CD4-positive, CD25-positive, alpha-beta regulatory T cell (primary cell): ENCODE measurements at places on chromosomes 7 and 10.

DNA sequence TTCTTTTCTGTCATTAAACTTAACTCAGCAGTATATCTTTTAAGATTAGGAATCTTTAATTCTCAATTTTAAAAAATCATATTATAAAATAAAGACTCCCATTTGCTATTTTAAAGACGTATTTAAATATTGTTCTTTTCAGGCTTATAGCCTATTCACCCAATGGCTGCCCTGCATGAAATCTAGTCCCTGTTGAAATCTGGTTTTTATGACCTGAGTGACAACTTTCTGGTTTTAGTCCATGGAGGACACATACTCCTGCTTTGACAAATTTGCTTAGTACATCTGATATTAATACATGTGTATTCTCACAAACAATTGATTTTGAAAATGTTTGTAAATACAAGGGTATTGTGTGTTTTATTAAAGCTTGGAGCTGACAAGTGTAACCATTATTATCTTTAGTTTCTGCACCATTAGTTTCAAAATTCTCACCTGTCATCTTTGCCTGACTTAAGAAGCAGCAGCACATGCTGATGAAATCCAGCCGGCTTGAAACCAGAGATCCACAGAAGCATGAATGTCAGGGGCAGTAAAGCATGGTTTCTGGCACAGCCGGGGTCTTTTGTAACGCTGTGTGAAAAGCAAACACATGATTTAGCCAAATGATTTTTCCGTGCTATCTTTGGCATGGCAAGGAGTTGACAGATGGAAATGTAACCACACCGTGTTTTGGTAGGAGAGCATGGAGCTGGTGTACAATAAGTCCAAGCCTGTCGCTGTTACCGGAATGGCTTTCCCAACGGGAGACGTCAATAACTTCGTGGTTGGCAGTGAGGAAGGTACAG, 262.8 kb downstream of the DYNC1I1 start:
- no peak for DNase-seq

GRCh38 chr7:84546403-84546802, 351.8 kb upstream of the SEMA3A start:
- no peak for DNase-seq

GRCh38 chr7:150404172-150404804, 25.2 kb downstream of the ZNF775 start:
- peak; percentile 33 for DNase-seq

- DNase-seq = no peak
Observed at GRCh38 chr7:24825931-24826661, 68.8 kb upstream of the GSDME start.

GRCh38 chr7:34236057-34236456, 330.7 kb downstream of the BMPER start:
- no peak for DNase-seq

DNA sequence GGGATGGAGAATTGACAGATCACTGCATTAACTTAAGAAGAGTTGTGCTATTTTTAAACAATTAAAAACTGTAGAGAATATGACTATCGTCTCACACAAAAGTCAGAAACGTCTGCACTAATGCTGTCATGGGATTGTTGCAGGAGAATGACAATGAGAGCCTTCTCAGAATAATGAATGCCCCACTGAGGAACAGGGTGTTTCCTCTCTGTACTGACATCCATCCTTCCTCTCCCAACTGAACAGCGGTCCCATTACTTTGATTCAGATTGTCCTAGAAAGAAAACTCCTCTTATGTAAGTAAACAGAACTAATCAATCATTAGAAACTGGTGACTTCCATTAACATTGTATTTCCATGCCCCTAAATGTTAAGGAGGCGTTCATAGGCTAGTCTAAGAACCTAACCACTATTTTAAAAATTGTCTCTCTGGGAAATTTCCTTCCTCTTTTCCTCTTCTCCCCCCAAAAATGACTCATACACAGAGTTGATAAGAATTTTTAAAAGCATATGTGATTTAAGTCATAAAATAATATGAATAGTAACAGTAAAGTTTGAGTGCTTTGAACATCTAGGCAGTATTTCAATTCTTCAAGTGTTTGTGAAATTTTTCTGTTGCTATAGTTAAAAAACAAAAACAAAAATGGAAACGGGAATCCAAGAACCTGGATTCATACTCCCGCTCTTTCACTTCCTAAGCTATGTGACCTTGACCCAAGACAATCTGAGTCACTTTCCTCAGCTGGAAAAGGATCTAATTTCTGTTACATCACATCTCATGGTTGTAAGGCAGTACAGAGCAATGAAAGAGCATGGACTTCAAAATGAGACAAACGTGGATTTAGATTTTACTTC, 12.7 kb upstream of the MACC1 start:
- no peak for DNase-seq

DNA sequence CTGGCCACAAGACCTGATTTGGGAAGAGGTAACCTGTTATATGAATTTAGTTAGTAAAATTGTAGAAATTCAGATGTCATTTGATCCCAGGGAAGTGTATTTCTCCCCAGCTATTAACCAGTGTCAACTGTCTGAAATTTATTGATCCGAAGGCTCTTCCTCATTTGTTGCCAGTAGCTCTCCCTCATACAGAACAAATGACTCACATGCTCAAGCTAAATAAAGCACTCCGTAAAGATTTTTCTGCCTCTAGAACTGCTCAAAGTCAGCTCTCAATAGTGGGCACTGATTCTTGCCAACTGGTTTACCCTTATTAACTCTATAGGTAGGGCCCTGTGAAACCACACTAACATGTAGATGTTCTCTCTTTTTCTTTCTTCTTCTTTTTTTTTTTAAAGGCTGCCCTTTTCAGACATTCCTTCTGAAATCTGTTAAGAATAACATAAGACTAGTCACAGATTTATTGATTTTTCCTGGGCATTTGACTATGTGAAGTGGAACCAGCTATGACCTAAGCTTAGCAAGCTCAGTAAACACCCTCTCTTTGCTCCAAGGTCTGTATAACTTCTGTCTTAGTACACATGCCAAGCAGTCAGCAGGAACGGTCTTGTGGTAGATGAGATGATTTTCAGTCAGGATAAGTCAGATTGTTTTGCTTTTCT, 21.8 kb downstream of the RPA3 start:
- DNase-seq = no peak

GRCh38 chr7:80078159-80078731, 56.4 kb upstream of the GNAI1 start:
- DNase-seq = no peak

GRCh38 chr7:80263333-80263732, 128.7 kb downstream of the GNAI1 start:
- DNase-seq = no peak

GRCh38 chr10:34374356-34375045, 440.6 kb downstream of the PARD3 start:
- no peak for DNase-seq

- no peak for DNase-seq
Observed at GRCh38 chr7:29278337-29279069, 83.9 kb downstream of the CHN2 start.

DNA sequence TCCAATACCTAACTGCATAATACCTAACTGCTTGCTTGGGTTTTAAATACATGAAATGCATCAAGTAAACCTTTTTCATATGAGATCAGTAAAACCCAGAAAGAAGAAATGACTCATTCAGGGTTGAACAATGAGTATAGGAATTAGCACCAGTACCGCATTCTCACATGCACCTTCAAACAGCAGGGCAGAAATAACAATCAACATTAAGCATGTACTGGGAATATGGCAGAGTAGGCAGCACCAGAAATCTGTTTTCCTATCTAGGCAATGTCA, 850.3 kb upstream of the SORCS1 start:
- no peak for DNase-seq

DNA sequence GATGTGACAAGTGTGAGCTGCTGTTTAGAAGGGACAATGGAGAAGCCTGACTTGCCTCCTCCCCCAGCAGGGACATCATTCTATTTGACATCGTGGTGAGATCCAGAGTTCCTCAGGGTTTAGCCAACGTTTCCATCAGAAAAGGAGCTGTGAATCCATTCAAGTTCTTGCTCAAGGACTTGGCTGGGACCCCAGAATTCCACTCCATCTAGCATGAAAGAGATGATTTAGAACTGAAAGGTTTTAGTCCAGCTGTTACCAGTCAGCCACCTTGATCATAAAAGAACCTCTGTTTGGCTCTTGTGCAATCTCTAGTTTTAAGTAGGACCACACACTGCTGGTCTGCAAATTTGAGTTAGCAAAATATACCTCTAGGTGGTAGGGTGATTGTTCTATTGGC, 337.6 kb downstream of the FRMD4A start:
- DNase-seq = no peak

DNA sequence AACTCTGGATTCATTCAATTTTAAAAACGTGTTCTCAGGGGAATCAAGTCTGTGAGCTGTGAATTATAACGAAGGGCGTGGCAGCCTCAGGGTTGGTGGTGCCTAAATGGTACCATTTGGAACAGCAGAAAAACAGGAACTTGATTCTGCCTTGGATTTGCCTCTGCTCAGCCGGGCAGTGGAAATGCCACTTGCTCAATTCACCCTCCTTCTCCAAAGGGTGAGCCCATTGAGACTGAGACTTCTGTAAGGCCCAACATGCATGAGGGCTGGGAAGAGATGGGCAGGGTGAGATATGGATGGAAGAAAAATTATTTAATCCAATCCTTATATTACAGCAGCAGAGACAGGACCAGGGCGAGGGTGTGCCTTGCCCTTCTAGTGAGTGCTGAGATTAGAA, 107.1 kb upstream of the HABP2 start:
- DNase-seq = no peak

DNA sequence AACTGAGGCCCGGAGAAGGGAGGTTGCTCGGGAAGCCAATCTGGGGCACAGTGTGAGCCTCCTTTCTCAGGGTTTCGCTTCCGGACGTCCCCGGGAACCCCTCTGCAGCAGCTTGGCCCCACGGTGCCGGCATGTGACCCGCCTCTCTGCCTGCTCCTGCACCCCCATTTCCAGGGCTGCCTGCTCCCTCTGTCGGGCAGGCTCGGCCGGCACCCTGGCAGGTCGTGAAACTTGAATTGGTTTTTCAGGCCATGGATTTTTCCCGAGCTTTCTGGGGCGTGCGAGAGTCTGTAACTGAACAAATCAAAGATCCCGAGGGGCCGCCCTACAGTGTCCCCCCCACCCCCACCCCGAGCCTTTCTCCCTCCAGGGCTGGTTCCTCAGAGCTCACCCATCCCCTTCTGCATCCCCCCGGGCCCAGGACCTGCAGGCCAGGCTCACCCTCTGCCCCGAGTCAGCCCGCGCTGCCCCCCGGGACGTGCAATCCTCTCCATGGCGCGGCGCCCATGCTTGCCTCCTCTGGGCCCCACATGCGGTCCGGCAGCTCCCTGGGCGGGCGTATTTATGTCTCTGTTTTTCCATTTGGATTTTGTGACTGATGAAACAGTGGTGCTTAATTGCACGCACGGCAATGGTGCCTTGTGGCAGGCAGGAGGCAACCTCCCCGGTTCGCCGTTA, 58.1 kb downstream of the UNCX start:
- DNase-seq = no peak

- DNase-seq = no peak
Observed at GRCh38 chr7:101612885-101613515, 16.1 kb downstream of the MYL10 start.

DNA sequence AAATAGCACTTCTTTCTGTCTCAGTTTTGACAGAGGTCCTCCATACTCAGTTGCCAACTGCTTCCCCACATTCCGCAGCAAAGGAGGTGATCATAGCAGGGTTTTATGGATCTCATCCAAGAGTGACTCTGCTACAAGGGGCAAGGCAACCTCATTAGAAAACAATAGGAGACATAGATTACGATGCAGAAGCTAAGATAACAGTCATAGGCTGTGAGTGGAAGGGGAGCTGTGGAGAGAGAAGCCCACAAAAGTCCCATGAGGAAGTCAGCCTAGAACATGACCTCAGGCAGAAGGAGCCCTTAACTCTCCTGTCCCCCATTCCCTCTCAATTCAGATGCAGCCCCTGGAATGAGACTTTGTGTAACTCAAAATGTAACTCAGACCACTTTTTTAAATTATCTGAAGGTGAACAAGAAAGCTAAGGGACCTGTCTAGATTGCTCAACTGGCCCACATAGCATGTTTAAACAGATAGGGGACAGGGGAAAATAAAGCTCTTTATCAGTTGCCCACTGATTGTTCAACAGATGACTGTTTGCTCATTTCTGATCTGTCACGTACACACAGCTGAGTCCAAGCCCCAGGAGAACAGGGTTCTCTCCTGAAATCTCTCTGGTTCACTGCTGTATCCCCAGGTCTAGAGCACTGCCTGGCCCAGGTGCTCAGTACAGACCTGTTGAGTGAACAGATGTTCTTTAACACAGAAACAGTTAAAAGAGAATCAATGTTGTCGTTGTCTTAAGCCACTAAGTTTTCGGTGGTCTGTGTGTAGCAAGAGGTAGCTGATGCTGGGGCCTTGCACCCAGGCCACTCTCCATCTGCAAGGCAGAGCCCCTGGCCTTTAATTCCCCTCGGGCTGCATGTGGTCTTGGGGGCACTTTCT, 1.5 kb upstream of the NCOA4 start:
- DNase-seq = no peak

DNA sequence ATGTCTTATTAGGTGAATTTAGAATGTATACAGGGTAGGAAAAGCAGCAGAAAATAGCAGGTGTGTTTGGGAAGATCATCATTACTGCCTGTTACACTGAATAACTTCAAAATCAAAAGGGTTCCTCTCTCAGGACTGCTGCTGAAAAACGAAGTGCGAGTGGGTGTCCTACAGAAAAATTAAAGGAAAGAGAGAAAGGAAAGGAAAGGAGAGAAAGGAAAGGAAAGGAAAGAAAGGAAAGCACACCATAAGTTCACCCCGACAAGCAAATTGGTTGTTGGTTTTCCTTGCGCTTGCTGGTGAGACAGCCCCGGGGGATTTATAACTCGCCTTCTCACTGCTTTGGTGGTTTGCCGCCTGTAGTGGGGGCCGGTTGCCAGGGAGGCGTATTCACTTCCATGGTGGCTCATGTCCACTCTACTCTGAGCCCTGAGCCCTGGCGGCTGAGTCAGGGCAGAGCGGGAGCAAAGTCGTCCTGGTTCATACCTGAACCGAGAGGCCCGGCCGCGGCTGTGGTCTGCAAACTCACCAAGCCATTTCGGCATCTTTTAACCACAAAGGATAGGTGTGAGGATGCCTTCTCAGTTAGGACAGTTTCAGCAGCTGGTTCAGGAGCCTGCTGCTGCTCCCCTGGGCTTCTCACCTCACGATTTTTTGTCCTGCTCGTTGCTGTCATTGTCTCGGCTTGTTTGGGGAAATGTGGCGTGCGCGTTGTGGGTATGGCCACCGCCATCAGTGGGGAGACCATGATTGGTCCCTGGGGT, 26.1 kb downstream of the INPP5A start:
- no peak for DNase-seq

- no peak for DNase-seq
Observed at GRCh38 chr7:88355011-88355410, 48.3 kb upstream of the STEAP4 start.
